NCI-H2029 treated with DMSO at 0.1 percent for 48 hours (cell line): ENCODE measurements at places on chromosomes 5 and 9.
A peak's percentile ranks its signal among the peaks of the same experiment; 100 is the strongest.

DNA sequence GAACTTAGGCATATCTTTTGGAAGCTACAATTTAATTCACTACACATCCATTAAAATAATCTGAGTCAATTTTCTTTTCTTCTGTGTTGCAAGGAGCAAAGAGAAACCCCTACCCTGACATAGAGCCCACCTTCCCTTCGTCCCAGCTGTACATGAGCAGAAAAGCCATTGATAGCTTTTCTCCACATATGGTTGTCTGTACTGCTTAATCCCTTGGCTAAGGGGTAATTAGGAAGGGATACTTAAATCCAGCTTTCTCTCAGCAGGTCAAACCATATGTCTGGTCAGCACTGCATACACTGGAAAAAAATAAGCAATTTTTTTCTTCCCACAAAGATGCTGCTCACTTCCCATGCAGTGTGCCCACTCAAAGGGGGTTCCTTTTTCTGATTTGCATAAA, 94.7 kb upstream of the RAD23B start:
- no peak for DNase-seq

GRCh38 chr5:58069846-58070245, 390.0 kb downstream of the PLK2 start:
- DNase-seq = no peak

DNA sequence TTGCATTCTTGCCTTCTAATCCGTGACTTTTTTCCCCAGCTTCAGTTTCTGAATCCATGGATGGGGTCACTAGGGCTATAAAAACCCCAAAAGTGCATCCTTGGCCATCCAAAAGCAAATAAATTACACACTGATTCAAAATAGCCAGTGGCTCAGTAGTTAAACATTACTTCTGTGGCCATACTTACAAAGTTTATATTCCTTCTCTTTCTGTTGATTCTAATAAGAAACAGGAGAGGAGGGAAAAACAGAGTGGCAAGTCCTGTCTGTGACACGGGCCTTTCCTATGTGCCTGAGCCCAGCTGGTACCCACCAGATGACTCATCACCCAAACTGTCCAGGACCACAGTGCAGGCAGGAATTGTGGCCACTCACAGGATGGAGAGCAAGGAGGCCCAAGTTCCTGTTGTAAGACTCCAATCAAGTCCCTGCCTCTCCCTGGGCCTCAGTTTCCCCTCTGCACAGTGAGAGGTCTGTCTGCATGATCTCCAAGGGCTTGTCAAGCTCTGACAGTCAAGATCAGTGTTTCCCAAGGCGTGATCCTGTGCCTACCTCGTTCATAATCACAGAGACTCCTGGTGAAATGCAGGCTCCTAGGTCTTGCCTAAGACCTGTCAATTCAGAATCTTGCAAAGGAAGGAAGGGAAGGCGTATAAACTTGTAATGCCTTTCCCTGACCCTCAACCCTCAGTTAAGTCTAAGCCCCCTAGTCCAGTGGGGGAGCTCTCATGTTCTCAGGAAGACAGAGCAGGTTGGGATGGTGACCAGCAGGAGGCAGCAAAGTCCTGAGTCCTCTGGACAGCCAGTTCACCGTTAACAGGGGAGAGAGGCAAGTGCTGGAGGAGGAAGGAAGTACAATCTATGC, 29.5 kb downstream of the TNIP1 start:
- no peak for DNase-seq

- DNase-seq = no peak
Observed at GRCh38 chr9:107222020-107222522, 61.0 kb upstream of the RAD23B start.

- DNase-seq = no peak
Observed at GRCh38 chr5:121695307-121695706, 156.4 kb upstream of the FTMT start.

GRCh38 chr5:127492854-127493738, 24.3 kb upstream of the PRRC1 start:
- peak; percentile 68 for DNase-seq

DNA sequence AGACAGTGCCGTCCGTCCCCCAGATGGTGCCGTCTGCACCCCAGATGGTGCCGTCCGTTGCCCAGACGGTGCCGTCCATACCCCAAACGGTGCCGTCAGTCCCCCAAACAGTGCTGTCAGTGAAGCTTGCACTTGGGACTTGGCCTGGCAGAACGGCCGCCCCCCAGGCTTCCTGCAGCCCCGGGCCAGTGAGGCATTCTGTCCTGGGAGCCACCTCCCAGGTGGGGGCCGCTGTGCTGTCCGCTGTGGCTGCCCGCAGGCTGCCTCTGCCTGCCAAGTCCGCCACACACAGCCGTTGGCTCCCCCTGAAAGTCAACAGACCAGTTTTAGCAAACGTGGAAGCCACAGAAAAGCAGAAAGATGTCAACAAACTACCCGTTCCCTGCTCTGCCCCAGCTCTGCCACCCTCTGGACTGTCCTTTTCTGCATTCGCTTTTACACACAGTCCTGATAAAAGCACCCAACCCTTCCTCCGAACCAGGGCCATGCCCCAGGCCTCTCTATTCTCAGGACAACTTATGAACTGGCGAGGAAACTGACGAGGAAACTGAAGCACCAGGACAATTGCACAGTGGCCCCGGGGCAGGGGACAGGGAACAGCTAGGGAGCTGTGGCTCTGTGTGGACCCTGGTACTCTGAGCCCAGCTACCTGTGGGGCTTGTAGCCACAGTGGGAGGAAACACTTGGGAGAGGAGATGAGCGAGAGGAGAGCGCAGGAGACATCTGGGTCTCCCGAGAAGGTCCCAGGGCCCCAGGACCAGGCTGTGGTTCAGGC, 39.6 kb upstream of the RXRA start:
- no peak for DNase-seq
